CD4-positive, alpha-beta T cell treated with Interferon gamma for 1 hour (primary cell): ENCODE measurements at places on chromosomes 2 and 18.

DNA sequence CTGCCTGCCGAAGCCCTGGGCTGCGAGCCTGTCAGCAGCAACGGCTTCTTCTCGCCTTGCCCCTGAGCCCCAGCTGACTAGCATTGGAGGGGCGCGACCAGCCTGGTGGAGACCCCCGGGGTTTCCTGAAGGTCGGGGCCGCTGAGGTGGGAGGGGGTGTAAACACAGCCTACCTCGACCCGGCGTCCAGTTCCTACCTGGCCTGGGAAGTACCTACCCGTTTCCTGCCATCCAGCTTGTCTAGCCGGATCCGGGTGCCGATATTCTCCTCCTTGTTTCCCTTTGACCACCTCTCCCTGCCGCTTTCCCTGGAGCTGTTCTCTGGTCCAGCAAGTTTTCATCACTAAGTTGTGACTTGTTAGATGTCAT is 511 bp downstream of the MOB4 start:
- DNase-seq = no peak

GRCh38 chr2:239122421-239123110 is 274.7 kb downstream of the TWIST2 start:
- DNase-seq = no peak

DNA sequence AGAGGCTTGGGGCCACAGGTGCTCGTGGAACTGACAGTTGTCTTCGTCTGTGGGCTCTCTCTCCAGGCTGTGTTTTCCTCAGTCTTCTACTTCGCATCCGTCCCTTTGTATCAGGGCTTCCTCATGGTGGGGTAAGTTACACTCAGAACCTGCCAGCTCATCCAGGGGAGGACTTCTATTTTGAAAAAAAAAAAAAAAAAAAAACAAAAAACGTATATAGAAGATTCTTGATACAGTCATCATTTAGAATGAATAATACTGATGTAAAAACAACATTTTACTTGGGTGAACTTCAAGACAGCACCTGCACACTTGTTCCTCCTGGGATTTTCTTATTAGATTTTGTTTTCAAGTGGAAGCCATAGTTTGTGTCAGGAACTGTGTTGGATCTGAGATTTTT is 47.7 kb upstream of the NFATC1 start:
- no peak for DNase-seq

DNA sequence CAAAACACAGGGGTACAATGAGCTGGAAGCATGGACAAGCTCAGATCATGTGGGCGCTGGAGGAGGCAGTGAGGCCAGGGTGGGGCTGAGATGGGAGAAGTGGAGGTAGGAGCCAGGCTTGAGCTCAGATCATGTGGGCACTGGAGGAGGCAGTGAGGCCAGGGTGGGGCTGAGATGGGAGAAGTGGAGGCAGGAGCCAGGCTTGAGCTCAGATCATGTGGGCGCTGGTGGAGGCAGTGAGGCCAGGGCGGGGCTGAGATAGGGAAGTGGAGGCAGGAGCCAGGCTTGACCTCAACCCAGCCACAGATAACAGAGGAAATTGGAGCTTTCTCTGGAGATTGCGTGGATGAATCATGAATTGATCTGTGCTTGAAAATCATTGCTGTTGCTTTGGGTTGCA is 48.3 kb upstream of the TMEM18 start:
- DNase-seq = no peak
